Stimulated activated CD8-positive, alpha-beta memory T cell treated with anti-CD3 and anti-CD28 coated beads, Interleukin-7, amount 100 ng/mL, for 1 hour (primary cell): ENCODE measurements at places on chromosomes 16 and 17.

- DNase-seq = no peak
These were observed 149.9 kb downstream of the RGS9 start for GRCh38 chr17:65287040-65287439.

- DNase-seq = no peak
These were observed 36.3 kb downstream of the PLXDC1 start for GRCh38 chr17:39115135-39115534.

DNA sequence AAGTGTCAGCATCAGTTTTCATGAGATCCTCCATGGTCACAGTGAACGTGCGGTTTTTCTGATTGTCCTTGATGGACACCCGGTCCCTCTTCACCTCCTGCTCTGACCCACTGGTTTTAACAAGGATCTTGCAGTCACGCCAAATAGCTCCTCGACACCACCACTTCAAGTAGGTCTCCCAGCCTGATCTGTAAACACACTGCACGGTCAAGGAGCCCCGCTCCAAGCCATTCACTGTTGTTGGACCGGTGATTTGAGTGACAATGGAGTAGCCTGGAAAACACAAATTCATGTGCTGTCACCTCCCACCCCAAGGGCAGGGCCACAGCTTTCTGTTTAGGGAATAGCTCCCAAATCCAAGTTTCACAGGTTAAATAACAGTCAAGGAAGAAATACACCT lies 8.2 kb downstream of the CD300LF start:
- no peak for DNase-seq

DNA sequence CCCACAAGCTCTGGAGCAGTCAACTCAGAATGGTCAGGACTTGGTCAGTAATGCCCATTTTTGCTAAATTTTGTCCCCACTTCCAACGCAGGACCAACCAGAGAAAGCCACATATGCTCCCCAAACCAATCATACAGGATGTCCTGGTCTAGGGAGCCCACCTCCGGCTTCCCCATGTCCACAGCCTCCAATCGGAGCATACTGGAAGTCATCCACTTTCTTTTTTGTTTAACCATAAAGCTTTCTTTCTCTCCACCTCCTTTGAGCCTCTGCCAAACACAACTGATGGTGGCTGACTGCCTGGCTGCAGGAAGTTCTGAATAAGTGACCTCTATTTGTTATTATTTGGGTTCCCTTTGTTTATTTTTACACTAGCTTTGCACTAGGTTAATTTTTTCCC lies 549.1 kb downstream of the WWOX start:
- DNase-seq = no peak

DNA sequence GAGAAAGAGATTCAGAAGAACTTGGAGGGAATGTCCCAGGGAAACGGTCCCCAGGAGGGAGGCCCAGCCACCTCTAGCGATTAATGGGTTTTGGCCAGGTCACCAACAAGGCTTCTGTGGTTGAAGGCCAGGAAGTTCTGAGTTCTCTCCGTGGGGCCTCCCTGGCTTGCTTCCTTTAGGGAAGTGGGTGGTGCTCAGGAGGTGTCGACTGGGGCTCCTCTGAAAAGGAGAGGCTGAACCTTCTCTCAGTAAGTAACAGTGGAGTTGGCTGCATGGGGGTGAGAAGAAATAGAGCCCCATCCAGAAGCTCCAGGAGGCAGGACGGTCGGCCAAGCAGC lies 77.1 kb upstream of the GSE1 start:
- DNase-seq = no peak

DNA sequence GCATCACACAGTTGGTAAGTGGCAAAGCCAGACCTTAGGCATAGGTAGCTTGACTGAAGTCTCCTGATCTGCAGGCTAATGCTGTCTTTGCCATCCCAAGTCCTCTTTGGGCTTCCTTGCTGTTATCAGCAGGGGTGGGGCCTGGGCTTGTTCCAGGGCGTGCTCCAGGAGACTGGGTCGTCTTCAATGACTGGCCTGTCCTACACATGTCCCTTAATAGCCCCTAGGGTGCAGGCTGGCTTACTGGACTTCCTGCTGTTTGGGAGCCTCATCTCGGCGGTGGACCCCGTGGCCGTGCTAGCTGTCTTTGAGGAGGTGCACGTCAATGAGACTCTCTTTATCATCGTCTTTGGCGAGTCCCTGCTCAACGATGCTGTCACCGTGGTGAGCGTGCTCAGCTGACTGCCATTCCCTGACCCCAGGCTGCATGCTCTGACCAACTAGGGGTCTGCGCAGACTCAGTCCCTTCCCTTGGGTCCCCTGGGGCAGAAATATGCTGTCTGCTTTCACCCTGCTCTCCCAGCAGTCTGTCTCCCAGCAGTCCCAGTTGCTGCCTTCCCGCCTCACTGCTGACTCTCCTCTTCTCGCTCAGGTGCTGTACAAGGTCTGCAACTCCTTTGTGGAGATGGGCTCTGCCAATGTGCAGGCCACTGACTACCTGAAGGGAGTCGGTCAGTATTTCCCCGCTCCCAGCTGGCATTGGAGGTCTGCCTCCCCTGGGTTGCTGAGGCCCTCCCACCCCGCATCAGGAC lies 6.2 kb downstream of the SLC9A5 start:
- no peak for DNase-seq

- no peak for DNase-seq
These were observed 104.2 kb downstream of the CDK5R1 start for GRCh38 chr17:32590974-32591373.

- no peak for DNase-seq
These were observed 209.5 kb downstream of the AATF start for GRCh38 chr17:37158290-37158689.
